ENCODE measurements at places on chromosomes 12 and 14. TPM values are rescaled to one million over a fixed set of nuclear protein-coding genes. Genes with fewer than 3 reads are reported as not detected.

The PPFIA2 gene
- not detected for total RNA-seq

The PLBD1 gene
- 14.6 TPM for total RNA-seq

The CIDEB gene
- 7.2 TPM for total RNA-seq

The TC2N gene
- 0.39 TPM for total RNA-seq

The LRP1-AS gene
- not detected for total RNA-seq

The ARHGAP9 gene
- 0.22 TPM for total RNA-seq

The OR6C1 gene
- total RNA-seq = not detected

The MYF6 gene
- not detected for total RNA-seq

The TAS2R46 gene
- total RNA-seq = 7.1 TPM

The CHFR gene
- total RNA-seq = 24.8 TPM

The CD9 gene
- total RNA-seq = 414 TPM

The DIO2 gene
- total RNA-seq = 14.7 TPM

The LRRC10 gene
- not detected for total RNA-seq

The KRT85 gene
- total RNA-seq = under 0.01 TPM

The TOMM20L gene
- total RNA-seq = not detected

The TTLL5 gene
- total RNA-seq = 32.4 TPM

The PSME1 gene
- 104 TPM for total RNA-seq

The VPS37B gene
- 20.6 TPM for total RNA-seq

The CCDC196 gene
- not detected for total RNA-seq

The CPNE6 gene
- total RNA-seq = not detected

The SAMD15 gene
- total RNA-seq = 8.5 TPM

The RHOJ gene
- 4.3 TPM for total RNA-seq

The GUCY2C gene
- 0.11 TPM for total RNA-seq

The WASHC3 gene
- total RNA-seq = 120 TPM

Data from articular chondrocyte of knee joint (primary cell).